Spleen (tissue), 13 donors: ENCODE measurements at places on chromosomes 1 and 21. TPM values are rescaled to one million over a fixed set of nuclear protein-coding genes. Genes with fewer than 3 reads are reported as not detected.

Gene S100A7
- total RNA-seq, result not detected

Gene SRM
- total RNA-seq, result 45.1 TPM

Gene TP73
- total RNA-seq, result 0.93 TPM

Gene ADAMTSL4
- total RNA-seq, result 12.4 TPM

Gene MROH9
- not detected for total RNA-seq

Gene TNFAIP8L2
- 45.3 TPM for total RNA-seq

Gene B3GALT5
- 0.15 TPM for total RNA-seq

Gene SCCPDH
- total RNA-seq, result 15.8 TPM

Gene BMP8A
- total RNA-seq, result 1.3 TPM

Gene APOBEC4
- not detected for total RNA-seq

Gene OLIG2
- total RNA-seq, result 0.23 TPM

Gene AIRE
- not detected for total RNA-seq

Gene DPYD
- 96.0 TPM for total RNA-seq

Gene ARHGEF16
- total RNA-seq, result 1.6 TPM

Gene TAS1R1
- 0.72 TPM for total RNA-seq

Gene F11R
- total RNA-seq, result 56.8 TPM

Gene SHE
- total RNA-seq, result 54.7 TPM

Gene LRRIQ3
- total RNA-seq, result 1.0 TPM

Gene HSPA6
- 13.0 TPM for total RNA-seq

Gene SPATA6
- total RNA-seq, result 17.5 TPM

Gene NTRK1
- total RNA-seq, result 0.70 TPM

Gene G0S2
- 18.5 TPM for total RNA-seq

Gene MX1
- 148 TPM for total RNA-seq

Gene FNDC5
- not detected for total RNA-seq

Gene CEP350
- total RNA-seq, result 66.3 TPM

Gene HAO2
- total RNA-seq, result not detected

Gene GNG12
- 100 TPM for total RNA-seq

Gene CRYAA
- not detected for total RNA-seq

Gene NOS1AP
- total RNA-seq, result 0.61 TPM

Gene NPHS2
- not detected for total RNA-seq

Gene STIL
- 5.0 TPM for total RNA-seq

Gene GUCA2B
- not detected for total RNA-seq

Gene SORT1
- total RNA-seq, result 63.9 TPM

Gene OR2L3
- total RNA-seq, result 0.28 TPM

Gene FAM163A
- total RNA-seq, result 0.21 TPM

Gene FALEC
- total RNA-seq, result not detected

Gene CELA2A
- total RNA-seq, result 0.40 TPM

Gene USP48
- 78.5 TPM for total RNA-seq

Gene FTCD
- total RNA-seq, result not detected

Gene LRRC53
- total RNA-seq, result not detected

Gene OR2T11
- total RNA-seq, result 1.6 TPM

Gene ALX3
- total RNA-seq, result not detected

Gene TSPAN1
- total RNA-seq, result 1.2 TPM

Gene HFM1
- total RNA-seq, result 0.89 TPM

Gene PER3
- total RNA-seq, result 17.5 TPM

Gene ERVH48-1
- not detected for total RNA-seq
